ENCODE measurements at places on chromosomes 13 and 19. TPM values are rescaled to one million over a fixed set of nuclear protein-coding genes. Genes with fewer than 3 reads are reported as not detected.

The SIGLECL1 gene
- total RNA-seq, result not detected

The ASF1B gene
- total RNA-seq, result 6.7 TPM

The CYP4F22 gene
- not detected for total RNA-seq

The CGB2 gene
- not detected for total RNA-seq

The CYP4F8 gene
- total RNA-seq, result not detected

The PEX11G gene
- 6.1 TPM for total RNA-seq

The CYP2F1 gene
- 3.1 TPM for total RNA-seq

The IGSF23 gene
- not detected for total RNA-seq

The KCNC3 gene
- total RNA-seq, result 1.0 TPM

GRCh38 chr19:16721051-16721450 is 1.4 kb downstream of the NWD1 start:
- no peak for DNase-seq

- no peak for DNase-seq
These were observed 5.8 kb downstream of the CEBPG start for GRCh38 chr19:33379151-33379829.

GRCh38 chr19:21587117-21587461 is 81.7 kb downstream of the ZNF429 start:
- peak; percentile 37 for DNase-seq

GRCh38 chr13:102386461-102386860 is 15.4 kb downstream of the FGF14 start:
- DNase-seq, result no peak

DNA sequence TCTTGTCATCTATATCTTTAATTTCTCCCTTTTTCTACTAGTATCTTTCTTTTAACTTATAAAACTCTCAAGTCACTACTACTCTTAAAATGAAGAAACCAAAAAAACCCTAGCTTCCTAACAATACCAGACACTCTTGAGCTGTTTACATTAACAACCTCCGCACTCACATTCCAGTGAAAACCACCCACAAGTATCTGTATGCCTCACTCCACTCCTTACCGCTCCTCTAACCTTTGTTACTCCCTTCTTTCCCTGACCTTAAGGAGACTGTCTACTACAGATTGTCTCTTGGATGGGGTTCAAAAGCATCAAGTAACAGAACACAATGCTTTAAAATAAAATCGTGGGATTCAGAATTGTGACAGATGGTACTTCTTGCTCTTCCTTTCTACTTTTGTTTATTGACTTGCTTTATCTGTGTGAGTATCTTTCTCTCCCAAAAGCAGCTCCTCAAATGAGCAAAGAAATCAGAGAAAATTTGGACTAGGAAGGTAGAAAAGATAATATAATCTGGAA is 110.0 kb upstream of the FBXL3 start:
- peak; percentile 4 for DNase-seq

DNA sequence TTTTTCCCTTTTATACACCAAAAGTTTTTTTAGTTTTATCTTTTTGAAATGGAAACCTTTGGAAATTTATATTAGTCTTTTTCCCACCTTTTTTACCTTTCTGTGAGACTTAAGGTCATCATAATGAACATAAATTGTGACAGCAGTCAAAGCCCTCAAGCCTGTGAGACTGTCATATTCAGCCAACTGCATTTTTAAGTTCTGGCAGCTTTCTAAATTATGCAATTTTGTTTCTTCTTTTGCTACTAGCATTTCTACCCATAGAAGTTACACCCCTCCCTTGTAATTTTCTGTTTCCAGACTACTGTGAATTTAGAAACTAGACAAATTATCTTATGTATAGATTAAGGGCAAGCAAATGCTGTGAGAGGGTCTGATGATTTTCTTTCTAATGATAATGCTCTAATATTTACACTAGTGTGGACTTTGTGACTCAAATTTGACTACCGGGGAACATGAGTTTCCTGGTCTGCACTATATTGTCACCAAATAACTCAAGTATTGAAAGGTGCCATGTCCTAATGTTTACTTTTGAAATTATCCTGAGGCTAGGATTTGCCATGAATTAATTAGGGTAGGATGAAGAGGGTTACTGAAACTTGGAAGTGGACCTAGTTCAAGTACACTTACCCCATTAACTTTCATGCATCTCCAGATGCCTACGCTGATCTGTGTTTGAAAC is 43.7 kb downstream of the FRY start:
- DNase-seq, result no peak

- DNase-seq, result no peak
These were observed 42.7 kb upstream of the GAS6 start for GRCh38 chr13:113906571-113906970.

DNA sequence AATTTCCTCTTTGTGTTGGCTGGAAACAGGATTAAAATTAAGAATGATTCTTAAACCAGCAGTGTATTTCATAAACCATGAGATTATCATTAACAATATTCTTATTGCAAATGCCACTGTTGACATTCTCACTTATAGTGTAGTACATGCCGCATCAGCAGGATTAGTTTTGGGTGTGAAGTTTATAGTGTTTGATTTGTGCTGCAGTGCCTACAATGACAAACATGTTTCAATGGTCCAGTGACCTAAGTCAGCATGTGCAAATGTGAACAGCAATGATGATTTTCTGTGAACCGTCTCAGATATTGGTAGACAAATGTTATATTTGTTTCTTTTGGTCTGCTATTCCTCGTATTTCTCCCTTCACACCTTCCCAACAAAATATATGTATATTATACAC is 49.8 kb upstream of the TDRD3 start:
- no peak for DNase-seq

GRCh38 chr19:6543866-6544347 is 13.1 kb downstream of the TNFSF9 start:
- DNase-seq, result no peak

- no peak for DNase-seq
These were observed 98.9 kb downstream of the TNFSF13B start for GRCh38 chr13:108368250-108368905.

- no peak for DNase-seq
These were observed 576 bp downstream of the APBA3 start for GRCh38 chr19:3760871-3761361.

- DNase-seq, result no peak
These were observed 232.5 kb downstream of the GPC5 start for GRCh38 chr13:91630946-91631345.

- peak; percentile 64 for DNase-seq
These were observed 2.5 kb downstream of the ITM2B start for GRCh38 chr13:48235341-48236135.

DNA sequence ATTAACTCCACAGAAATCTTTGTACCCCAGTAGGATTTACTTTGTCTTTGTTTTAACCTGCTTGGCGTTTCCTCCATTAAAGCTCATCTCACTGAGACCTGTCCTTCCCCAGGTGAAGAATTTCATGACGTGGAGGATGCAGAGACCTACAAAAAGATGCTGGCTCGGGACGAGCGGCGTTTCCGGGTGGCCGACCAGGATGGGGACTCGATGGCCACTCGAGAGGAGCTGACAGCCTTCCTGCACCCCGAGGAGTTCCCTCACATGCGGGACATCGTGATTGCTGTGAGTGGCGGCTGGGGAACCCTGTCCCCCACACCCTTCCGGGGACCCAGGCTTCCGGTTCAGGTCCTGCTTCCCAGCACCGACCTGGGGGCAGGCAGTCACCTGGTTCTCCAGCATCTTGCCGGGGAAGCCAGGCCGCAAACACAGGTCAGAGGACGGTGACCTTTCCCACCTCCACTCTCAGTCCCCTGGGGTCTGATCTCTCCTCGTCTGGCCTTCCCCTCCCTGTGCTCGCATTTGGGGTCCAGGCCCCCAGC is 9.2 kb downstream of the RCN3 start:
- no peak for DNase-seq

GRCh38 chr19:48606463-48607358 is at the start of gene SPACA4:
Gene SPACA4, plus strand, starts transcription at chr19:48606742. Its CDS starts 237 bp downstream, at chr19:48606979.
- DNase-seq, result no peak

DNA sequence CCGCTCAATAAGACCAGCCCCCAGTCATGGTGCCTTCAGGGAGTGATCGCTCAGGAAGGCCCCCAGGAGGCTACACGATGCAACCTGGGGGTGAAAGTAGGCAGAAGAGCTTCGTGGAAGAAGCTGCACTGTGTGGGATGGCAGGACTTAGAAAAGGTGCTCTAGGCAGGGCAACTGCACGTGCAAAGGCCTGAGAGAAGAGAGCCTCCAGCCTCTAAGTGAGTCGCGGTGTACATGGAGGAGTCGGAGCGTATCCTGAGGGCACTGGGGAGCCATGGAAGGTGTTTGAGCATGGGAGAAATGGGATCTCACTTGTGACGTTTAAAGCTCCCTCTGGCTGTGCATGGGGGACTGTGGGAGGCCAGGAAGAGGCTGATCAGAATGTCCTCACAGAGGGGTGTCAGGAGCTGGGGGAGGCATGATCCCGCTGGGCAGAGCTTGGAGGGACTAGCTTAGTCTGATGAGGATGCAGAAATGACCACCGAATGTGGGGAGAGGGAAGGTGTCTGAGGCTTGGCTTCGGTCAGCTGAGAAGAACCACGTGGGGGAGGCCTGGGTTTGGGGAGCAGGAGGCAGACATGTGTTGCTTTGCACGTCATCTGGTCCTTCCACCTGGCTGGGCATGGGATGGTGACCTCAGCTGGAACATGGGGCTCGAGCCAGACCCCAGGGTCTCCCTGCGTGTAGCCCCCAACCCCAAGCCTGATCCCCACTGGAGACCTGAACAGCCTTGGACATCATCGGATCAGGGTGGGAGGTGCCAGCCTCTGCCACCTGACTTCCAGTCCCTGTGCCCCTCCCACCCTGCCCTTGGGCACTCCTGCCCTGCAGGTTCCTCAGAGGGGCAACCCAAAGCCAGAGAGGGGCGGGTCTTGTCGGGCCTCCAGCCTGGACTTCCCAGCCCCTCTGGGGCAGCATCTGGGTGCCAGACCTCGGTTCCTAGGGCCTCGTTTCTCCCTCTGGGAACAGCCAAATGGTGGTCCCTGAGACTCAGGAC is 1.1 kb downstream of the APC2 start:
- DNase-seq, result no peak

DNA sequence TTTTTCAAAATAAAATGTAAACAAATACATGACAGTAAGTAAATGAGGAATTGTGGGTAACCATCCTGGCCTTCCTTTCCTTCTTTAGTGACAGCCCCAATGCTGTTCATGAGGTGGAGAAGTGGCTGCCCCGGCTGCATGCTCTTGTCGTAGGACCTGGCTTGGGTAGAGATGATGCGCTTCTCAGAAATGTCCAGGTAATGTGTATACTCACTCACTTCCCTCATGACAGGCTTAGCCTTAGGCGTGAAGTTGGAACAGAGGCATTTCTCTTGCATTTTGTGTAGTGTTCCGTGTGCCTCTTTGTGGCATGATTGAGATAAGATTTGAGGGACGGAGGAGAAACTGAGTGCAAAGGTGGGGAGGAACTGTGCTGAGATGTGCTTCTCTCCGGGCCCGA is 12.0 kb downstream of the NAXD start:
- DNase-seq, result no peak

DNA sequence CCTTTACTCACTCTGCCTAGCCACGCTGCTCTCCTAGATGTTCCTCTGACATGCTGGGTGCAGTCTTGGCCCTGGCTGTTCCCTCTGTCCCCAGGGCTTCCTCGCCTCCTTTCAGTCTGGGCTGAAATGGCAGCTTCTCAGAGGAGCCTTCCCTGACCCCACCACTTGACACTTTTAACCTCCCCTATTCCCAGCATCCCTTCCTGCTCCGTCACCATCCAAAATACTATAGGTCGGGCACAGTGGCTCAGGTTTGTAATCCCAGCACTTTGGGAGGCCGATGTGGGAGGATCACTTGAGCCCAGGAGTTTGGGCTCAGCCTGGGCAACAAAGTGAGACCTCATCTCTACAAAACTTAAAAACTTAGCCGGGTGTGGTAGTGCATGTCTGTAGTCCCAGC is 2.6 kb downstream of the FAM187B start:
- no peak for DNase-seq

DNA sequence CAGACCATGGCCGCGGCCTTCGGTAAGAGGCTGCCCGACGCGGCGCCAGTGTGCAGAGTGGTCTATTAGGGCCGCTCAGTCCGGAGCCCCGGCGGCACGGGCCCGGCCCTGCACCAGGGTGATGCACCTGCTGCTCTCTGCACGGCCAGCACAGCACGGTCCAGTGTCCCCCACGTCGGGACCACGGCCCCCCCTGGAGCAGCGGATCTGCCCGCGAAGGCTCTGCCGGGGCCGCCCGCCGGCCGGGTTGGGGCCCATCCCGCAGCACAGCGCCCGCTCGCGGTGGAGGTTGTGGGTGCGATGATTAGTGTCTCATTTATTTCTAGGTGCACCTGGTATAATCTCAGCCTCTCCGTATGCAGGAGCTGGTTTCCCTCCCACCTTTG is 7.9 kb downstream of the PTBP1 start:
- no peak for DNase-seq

DNA sequence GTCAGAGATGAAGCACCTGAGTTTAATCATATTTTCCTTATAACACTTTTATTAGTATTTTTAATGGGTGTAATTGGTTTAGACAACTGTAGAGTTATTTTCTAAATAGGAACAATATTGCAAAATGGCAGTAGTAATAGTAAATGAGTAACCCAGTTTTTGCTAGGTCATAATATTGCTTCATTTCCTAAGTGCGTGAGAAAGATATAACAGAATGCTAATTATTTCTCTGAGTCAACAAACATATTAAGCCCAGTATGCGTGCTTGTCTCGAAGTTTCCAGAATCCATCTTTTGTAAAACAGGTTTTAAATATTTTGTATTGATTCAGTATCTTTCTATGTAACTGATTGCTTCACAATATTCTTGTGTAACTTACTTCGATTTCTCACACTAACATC is 315.3 kb downstream of the MYO16 start:
- no peak for DNase-seq

GRCh38 chr13:106432636-106433035 is 102.8 kb downstream of the EFNB2 start:
- no peak for DNase-seq

GRCh38 chr19:8221161-8221560 is 12.0 kb downstream of the CERS4 start:
- DNase-seq, result no peak

- DNase-seq, result peak; percentile 96
These were observed at the start of gene NR2C2AP for GRCh38 chr19:19203012-19203856. Gene NR2C2AP, minus strand, starts transcription at chr19:19203414. Its CDS starts 354 bp downstream, at chr19:19203060.

- DNase-seq, result no peak
These were observed 1193.1 kb downstream of the EFNB2 start for GRCh38 chr13:105342281-105342820.

DNA sequence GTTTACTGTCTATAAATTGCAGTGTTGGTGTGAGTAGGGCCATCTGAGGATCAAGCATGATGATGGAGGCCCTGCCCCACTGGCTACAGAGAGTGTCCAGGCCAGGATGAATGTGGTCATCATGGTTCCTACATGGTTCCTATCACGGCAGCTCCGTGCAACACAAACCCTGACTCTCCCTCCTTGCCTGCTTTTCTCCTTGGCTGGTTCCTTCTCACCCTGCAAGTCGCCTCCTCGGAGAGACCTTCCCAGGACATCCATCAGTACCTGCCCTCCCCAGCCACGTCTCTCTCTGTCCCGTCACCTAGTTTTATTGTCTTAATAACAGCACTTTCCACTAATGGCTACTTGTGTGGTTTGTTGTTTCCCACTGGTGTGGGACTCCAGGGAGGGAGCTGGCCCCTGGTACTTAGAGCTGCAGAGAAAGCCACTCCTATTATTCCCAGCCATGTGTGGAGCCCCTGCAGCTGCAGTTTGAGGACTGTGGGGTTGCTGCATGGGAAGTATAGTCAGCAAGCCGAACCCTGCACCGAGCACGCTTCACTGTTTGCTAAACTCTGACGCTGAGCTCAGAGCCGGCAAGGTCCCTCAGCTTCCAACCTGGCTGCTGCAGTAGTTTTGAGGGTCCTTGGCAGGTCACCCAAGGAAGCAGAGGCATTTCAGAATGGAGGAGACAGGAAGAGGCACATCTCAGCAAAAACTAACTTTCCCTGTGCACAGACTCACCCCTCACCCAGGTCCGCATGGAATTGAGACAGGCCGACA is 146.4 kb upstream of the VSTM2B start:
- DNase-seq, result no peak

Data from tongue (tissue), 3 donors.